ENCODE measurements at places on chromosomes 16 and 17.

GRCh38 chr17:42774066-42774745 lies 957 bp downstream of the VPS25 start:
- DNase-seq, result no peak

GRCh38 chr16:87706278-87707000 lies 59.3 kb downstream of the KLHDC4 start:
- no peak for DNase-seq

- DNase-seq, result no peak
Observed at GRCh38 chr16:57264381-57264780, 19.3 kb downstream of the ARL2BP start.

- no peak for DNase-seq
Observed at GRCh38 chr17:28959471-28959871, 8.2 kb upstream of the PHF12 start.

DNA sequence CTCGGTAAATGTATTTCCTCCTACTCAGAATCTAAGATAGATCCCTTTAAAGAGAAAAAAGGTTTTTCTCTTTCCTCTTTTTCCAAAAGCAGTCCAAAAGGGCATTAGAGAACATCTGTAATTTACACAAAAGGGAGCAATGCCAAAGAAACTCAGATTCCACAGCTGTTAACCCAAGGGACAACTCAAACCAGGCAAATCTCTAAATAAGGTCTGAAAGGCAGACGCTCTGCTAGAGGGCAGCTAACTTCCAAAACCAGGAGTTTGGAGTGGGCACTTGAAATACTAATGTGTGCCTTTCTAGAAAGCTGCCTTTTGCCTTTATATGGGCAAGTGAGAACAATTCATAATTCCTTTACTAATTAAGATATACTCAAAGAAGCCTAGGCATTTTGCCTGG lies 435.7 kb downstream of the ZFHX3 start:
- no peak for DNase-seq

GRCh38 chr17:7712111-7712771 lies 5.3 kb upstream of the DNAH2 start:
- no peak for DNase-seq

Data from GM20000 (cell line).